Left renal cortex interstitium (tissue), 4 donors: ENCODE measurements at places on chromosomes 4 and X.

DNA sequence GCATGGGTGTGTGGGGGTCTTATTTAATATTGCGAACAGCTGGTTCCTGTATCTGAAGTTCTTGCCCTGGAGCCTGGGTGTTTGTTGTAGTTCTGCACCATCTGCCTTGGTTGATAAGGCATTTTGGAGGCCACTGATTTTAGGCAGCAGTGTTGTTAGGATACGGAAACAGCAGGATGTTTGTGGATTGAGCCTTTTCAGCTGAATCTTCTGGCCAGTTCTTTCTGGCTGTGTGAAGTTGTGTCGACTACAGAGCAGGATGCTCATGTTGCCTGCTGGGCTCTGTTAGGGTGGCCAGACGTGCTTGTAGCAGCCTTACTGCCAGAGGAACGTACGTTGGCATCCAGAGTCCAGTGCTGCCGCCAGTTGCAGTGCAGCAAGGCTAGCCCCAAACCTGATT is 134.2 kb downstream of the PTTG2 start:
- DNase-seq = no peak

- no peak for DNase-seq
These were observed 6.7 kb downstream of the CORIN start for GRCh38 chr4:47831026-47831679.

GRCh38 chrX:23662853-23663252 is 4.4 kb upstream of the PRDX4 start:
- no peak for DNase-seq

GRCh38 chr4:18641334-18641733 is 619.8 kb upstream of the LCORL start:
- DNase-seq = no peak

- DNase-seq = no peak
These were observed 102.3 kb upstream of the NAP1L5 start for GRCh38 chr4:88799900-88800299.

- no peak for DNase-seq
These were observed 5.5 kb upstream of the TRIM2 start for GRCh38 chr4:153198719-153199118.

GRCh38 chr4:78331965-78332364 is 219.6 kb upstream of the ANXA3 start:
- no peak for DNase-seq
